Liver (tissue), 10 donors: ENCODE measurements at places on chromosomes 12 and 14.

DNA sequence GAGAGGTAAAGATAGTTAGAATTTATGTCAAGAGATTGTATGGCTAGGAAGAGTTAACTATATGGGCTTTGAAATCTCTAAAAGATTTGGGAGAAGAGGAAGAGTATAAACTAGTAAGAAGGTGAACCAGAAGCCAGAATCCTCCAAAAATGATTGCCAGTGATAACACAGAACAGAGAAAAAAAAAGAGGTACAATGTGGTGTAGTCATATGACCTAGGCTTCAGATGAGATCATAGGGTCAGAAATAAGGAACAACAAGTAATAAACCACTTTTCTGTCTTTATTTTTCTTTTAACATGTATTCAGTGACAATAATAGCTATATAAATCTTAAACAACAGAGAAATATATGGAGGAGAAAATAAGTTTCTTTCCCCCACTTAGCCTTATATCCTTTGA lies 2.0 kb upstream of the NECAP1 start:
- H3K36me3 ChIP-seq: no peaks in the 10 kb centered on the region
- H3K4me3 ChIP-seq: no peak overlapping the region
- DNase-seq: no peak

DNA sequence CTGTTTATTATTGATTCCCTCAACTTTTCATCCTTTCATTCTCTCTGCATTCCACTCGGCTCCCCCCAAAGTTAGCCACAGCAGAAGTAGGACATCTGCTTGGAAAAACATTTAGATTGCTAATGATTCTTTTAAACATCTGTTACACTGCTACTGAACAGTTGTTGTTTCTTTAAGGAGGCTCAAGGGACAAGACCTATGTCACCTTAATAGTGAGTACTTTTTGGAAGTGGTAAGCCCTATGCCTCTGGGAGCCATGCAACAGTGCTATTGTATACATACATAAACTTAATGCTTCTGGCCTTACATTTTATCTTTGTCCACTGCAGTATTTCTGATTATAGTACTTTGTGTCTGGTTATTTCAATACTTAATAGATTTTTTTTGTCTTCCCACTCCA lies 628.2 kb upstream of the FOXG1 start:
- DNase-seq: no peak
- H3K27ac ChIP-seq: no peak overlapping the region
- no peaks in the 10 kb centered on the region for H3K36me3 ChIP-seq
- no peaks in the 10 kb centered on the region for H3K27me3 ChIP-seq
- H3K4me1 ChIP-seq: no peaks in the 10 kb centered on the region

- no peak within 1 kb of the TSS for H3K27ac ChIP-seq
- peaks cover 8% of the 10 kb centered on the region for H3K4me1 ChIP-seq
- no peaks in the 10 kb centered on the region for H3K36me3 ChIP-seq
- no peak for DNase-seq
Observed at GRCh38 chr12:54000116-54001114, at the start of gene HOXC9. TSS of gene HOXC9 (plus strand) at chr12:54000161. CDS start at chr12:54000189, 28 bp downstream.

GRCh38 chr14:55373784-55374705 lies 37.6 kb downstream of the ATG14 start:
- no peak overlapping the region for H3K27ac ChIP-seq
- no peak for DNase-seq
- no peaks in the 10 kb centered on the region for H3K27me3 ChIP-seq

- no peak for DNase-seq
- no peak overlapping the region for H3K27ac ChIP-seq
- H3K4me1 ChIP-seq: no peaks in the 10 kb centered on the region
- H3K36me3 ChIP-seq: peaks cover 12% of the 10 kb centered on the region
Observed at GRCh38 chr14:34610101-34610500, 19.8 kb downstream of the SNX6 start.
